ENCODE measurements at places on chromosomes 4 and X.
A peak's percentile ranks its signal among the peaks of the same experiment; 100 is the strongest.

DNA sequence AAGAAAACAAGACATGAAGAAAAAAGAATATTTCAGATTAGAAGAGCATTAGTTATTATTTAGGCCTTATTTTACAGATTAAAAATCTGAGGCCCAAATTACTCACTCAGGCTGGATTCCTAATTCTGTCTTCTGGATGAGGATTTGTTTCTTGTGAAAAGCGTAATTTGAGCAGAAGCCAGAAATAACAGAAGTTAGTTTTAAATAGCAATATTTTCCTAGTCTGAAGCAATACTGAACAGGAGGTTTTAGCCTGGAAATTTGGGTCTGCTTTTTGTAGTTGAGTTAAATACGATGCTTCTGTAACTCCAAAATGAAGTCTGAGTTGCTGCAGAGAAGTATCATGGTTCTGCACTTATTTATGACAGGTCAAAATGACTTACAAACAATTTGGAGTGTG lies 124.9 kb downstream of the RTL3 start:
- DNase-seq = no peak

GRCh38 chr4:182695842-182696241 lies 221.3 kb downstream of the DCTD start:
- DNase-seq = no peak

DNA sequence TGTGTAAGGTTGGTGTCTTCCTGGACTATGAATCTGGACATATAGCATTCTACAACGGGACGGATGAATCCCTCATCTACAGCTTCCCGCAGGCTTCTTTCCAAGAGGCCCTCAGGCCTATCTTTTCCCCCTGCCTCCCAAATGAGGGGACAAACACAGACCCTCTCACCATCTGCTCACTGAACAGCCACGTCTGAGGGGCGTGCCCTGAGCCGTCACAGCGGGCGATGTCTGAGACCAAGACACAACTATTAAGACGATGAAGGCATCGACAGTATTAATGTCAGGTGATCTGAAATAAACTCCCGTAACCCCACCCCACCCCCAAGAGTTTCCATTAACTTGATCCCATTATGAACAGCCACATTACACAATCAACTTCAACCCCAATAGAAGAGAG lies 7.9 kb downstream of the TRIML1 start:
- DNase-seq = no peak

DNA sequence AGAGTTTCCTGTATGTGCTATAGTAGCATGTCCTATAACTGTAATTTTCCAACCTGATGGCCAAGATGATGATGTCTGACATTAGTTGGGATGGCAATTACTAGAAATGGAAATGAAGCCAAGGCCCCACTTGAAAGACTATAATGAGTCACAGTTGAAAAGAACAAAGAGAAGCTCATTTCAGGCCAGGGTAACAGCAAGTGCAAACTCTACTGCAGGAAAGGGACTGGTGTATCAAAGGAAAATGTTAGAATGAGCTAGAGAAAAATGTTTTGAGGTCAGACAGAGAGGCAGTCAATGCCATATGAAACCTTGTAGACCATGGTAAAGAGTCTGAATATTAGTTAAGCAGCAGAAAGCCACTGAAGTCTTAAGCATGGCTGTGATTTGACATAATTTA lies 146.2 kb upstream of the SH3RF1 start:
- DNase-seq = no peak

DNA sequence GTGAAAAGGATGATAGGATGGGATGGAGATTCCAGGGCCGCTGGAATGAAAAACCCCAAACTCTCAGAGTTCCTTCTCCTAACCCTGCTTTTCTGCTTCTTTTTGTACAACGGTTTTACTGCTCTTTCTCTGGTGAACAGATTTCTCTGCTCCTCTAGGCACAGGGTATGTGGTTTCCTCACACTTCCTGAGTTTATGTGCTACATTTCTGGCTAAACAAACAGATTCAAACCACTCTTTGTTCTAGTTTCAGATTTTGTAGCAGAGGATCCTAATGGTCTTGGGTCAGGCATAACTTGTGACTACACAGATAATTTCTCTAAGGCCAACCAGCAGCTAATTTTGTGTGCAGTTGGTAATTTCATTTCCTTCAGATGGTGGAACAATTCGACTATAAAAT lies 52.6 kb downstream of the OSTC start:
- no peak for DNase-seq

- no peak for DNase-seq
Measured at GRCh38 chr4:70927502-70928137, 25.5 kb downstream of the MOB1B start.

DNA sequence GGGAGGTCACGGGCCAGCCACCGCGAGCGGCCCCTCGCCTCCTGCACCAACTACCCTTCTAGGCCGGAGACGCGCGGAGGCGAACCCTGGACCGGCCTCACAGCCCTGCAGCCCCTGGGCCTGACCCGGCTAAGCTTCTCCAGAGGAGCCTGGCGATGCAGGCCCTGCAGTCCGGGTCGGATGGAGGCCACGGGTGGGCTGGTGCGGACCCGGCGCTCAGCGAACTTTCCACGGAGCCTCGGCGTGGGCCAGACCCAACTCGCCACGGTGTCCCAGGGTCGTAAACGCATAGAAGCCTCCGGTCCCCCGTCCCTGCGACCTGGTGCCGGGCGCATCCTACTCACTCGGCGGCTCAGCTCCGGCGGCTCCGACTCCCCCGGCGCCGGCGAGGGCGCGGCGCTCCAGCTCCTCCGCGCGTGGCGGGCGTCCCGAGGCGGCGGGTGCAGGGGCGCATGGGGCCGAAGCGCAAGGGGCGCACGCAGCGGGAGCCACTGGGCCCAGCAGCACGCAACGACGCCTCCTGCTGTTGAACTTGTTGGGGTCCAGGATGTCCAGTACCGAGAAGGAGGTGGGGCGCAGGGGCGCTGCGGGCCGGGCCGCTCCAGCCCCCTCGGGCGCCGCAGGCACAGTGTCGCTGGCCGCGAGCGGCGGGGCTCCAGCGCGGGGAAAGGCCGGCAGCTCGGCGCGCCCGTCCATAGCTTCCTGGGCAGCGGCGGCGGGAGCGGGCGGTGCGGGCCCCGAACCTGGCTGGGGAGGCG lies 427 bp downstream of the NKX1-1 start:
- no peak for DNase-seq

GRCh38 chr4:146255874-146256273 lies 41.5 kb downstream of the REELD1 start:
- DNase-seq = no peak

GRCh38 chr4:138869165-138869564 lies 146.4 kb upstream of the NOCT start:
- no peak for DNase-seq

- DNase-seq = no peak
Measured at GRCh38 chr4:24753519-24753918, 41.9 kb upstream of the SOD3 start.

GRCh38 chr4:118904935-118905334 lies 16.3 kb downstream of the SYNPO2 start:
- no peak for DNase-seq

DNA sequence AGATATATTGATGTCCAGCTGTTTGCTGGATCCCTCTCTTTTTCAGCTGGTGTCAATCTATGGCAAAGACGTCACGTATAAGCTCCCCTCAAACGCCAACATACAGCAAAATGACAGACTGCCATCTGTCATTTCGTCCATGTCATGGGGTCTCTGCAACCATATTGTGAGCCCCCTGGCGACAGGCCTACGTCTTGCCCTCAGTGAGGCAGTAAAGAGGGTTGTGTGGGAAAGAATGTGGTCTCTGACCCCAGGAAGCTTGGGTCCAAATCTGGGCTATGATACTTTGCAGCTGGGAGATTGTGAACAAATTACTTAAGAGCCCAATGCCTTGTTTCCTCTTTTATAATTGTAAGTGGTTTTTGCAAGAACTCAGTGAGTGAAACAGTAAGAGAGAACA lies 7.4 kb downstream of the SUPT20HL2 start:
- no peak for DNase-seq

DNA sequence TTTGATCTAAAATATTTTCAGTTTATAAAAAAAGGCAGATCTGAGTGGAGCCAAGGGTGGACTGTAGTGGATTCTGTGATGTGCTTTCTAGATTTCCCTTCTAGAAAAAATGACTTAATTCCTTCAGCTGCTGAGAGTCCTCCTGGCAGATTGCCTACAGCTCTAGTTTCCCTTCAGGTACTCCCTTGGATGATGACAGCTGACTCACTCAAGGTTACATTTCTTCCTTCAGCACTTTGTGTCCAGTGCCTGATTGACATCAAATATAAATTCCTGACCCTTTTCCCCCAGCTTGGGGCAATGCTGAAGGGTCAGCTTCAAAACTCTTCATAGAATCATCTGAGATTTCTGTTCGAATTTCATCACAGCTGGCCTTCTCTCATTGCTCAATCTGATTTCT lies 161.7 kb downstream of the EMCN start:
- no peak for DNase-seq

DNA sequence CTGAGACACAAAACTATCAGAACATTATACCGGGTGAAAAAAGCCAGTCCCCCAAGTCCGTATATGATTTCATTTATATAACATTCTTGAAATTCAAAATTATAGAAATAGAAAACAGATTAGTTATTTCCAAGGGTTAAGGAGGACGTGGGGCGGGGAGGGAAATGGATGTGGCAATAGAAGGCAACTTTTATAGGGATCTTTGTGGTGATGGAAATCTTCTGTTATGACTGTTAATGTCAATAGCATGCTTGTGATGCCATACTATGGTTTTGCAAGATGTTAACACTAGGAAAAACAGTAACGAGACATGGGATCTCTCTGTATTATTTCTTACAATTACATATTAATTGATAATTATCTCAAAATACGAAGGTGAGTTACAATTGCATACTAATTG lies 96.4 kb downstream of the LNX1 start:
- no peak for DNase-seq

DNA sequence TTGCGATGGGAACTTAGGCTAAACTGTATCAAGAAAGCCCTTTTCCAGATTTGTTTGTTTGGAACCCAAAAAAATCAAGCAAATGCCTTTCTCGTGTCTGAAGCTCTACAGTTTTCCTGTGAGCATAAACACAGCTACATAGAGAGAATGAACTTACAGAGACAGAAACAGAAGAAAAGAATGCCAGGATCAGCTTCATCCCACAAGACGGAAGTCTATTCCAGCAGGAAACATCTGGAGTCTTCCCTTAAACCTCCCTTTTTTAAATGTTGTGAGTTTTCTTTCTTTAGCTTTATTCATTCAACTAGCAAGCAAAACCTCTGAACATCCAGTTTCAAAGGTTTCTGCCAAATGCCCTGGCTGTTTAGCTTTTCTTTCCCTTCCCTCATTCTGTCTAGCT lies 32.6 kb upstream of the ZFP42 start:
- no peak for DNase-seq

DNA sequence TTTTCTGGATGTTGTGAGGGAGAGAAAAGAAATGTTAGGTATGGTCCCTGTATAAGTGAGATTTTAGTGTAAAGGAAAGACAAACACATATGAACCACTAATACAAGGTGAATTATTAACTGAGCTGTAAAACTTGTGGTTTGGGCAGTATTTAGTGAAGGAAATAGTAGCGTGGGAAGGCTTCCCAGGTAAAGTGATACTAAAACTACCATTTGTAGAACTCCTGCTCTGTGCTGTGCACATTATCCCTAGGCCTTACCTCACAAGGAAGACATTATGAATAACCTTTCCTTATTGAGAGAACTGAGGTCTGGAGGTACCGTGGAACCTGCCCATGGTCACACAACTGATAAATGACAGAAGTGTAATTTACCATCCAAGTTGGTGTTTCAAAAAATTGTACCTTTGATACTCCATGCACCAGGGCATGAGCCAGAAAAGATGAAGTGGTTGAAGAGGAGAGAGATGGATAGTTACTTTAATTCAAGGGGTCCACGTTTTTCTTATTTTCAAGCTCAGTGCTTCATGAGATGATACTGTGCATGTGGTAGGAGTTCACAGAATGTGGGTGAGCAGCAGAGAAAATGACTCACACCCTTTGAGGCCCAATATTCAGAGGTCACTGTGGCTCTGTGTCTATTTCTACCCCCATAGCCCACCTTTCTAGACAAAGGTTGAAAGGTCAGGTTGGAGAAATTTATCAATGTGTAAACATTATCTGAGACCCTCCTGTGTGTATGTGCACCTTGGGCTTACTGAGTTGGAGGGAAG lies 2.6 kb upstream of the VSIG4 start:
- DNase-seq = no peak

DNA sequence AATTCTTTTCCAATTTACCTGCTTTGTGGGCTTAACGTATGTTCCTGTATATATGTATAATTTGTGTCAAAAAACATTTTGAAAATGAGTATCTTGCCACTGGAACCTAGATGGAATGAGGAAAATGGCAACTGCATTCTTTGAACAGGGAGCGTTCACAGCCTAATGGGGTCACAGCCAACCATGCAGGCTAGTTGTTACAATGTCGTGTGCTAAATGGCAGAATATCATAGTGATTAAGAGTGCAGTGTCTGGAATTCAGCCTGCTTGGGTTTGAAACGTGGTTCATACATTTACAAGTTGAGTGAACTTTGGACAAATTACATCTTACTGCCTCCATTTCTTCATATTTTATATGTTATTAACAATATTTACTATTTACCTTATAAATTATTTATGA lies 70.8 kb downstream of the PCDH7 start:
- DNase-seq = no peak

DNA sequence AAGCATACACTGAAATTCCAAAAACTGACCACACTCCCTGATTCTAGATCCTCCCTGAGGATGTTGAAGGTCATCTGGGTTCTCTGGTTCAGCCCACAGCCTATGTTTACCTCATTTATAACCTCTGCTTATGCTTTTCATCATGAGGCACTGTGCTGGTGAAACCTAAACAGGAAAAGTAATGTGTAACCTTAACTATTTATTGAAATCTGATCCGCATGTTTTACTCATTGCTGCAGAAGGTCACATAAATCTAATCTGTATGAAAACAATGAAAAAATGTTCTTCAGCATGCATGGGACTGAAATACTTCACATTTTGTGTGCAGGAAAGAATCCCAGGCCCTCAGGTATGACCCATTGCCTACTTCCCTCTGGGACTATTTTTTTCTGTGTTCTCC lies 30.3 kb downstream of the UCHL1 start:
- DNase-seq = no peak

- DNase-seq = no peak
Measured at GRCh38 chr4:172793565-172794306, 374.9 kb upstream of the GALNT7 start.

GRCh38 chr4:41146716-41147506 lies 67.4 kb downstream of the APBB2 start:
- no peak for DNase-seq

GRCh38 chr4:177803151-177803550 lies 360.9 kb upstream of the AGA start:
- no peak for DNase-seq

GRCh38 chr4:970046-970745 lies 3.2 kb downstream of the DGKQ start:
- DNase-seq = peak; percentile 44

GRCh38 chrX:125681507-125681906 lies 361.8 kb downstream of the TEX13C start:
- no peak for DNase-seq

- no peak for DNase-seq
Measured at GRCh38 chr4:70496231-70496630, 22.1 kb upstream of the AMTN start.

GRCh38 chr4:43223820-43224219 lies 331.3 kb downstream of the GRXCR1 start:
- no peak for DNase-seq

GRCh38 chr4:110198049-110198434 lies 373 bp downstream of the ELOVL6 start:
- no peak for DNase-seq

GRCh38 chr4:104486716-104487504 lies 7.8 kb downstream of the CXXC4 start:
- DNase-seq = no peak

GRCh38 chrX:136032370-136032769 lies 47.1 kb downstream of the SLC9A6 start:
- DNase-seq = no peak
